ENCODE measurements at places on chromosomes 5 and 9.
A peak's percentile ranks its signal among the peaks of the same experiment; 100 is the strongest.

GRCh38 chr5:43603344-43604217, 601 bp downstream of the NNT start:
- DNase-seq, result no peak

DNA sequence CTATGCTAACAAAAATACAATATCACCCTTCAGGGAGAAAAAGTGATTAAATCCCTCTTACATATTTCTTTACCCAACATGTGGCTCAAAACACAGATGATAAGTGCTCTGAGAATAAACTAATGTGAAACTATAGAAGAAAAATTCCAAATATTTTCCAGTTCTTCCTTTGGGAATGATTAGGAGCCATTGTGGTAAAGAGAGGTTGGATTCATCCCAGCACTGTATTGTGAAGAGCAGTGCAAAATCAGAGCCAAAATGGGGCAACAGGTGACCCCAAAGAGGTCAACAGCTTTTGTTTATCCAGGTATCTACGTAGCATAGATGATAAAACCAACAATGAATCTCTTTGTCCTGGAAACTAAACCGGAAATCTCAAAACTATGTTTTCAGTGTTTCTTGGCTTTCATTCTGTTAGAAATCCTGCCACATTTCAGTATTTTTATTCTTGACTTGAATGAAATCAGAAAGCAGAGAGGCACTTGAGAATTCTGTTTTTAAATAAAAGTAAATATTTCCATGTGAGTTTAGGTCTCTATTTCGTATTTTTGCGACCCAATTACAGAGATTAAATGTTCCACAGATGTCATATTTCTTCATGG, 120.4 kb upstream of the FST start:
- no peak for DNase-seq

DNA sequence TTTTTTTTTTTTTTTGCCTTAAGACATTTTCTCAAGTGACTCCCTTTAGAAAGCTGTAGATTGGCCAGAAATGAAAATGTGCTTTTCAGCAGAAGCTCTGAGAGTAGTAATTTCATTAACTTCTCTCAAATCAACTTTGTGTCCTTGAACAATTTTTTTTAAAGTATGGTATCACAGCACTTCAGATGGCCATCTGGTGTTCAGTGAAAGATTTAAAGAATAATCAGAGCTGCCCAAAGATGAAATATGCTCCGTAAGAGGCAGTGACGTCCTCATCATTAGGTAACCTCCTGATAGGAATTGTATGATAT, 43.0 kb upstream of the PCAT7 start:
- DNase-seq, result no peak

GRCh38 chr5:139954462-139954861, 88.6 kb downstream of the NRG2 start:
- no peak for DNase-seq

DNA sequence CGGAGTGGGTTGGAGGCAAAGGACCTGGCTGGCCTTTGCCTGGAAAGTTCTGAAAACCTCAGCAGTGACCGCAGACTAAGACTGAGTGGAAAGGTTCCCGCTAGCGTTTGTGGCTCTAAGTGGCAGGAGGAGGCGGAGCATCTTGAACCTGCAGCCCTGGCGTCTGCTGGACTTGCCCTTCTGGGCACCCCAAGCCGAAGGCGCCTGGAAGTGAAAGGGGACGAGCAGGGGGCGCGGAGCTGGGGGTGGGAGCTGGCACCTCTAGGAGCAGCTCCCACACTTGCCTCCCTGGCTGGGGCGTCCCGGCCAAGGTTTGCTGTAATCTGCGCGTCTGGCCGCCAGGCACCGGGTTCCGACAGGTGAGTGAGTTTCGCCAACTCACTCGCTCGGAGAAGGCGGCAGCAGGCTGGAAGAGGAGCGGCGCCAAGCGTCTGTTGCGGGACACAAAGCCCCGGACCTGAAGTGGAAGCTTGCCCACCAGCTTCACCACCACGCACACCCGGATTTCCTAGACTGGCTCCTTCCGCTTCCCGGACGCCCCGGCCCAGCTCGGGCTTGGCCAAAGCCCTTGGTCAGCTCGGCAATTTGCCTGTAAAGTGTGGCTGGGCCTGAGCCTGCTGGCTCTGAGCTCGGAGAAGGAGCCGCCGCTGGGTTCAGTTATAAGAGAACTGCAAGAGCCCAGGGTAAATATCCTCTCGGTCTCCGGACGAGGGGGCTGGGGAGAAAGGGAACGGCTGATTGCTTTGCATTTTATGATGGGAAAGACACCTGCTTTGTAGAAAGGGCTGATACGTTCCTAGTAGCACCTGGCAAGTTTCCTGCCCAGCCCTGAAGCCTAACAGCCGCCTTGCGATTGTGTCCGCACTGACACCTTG, at the start of gene GNA14:
Gene GNA14, minus strand, starts transcription at position 89 of the 875 bp plus-strand sequence. CDS start 529 bp downstream, outside the sequence.
- DNase-seq, result no peak

DNA sequence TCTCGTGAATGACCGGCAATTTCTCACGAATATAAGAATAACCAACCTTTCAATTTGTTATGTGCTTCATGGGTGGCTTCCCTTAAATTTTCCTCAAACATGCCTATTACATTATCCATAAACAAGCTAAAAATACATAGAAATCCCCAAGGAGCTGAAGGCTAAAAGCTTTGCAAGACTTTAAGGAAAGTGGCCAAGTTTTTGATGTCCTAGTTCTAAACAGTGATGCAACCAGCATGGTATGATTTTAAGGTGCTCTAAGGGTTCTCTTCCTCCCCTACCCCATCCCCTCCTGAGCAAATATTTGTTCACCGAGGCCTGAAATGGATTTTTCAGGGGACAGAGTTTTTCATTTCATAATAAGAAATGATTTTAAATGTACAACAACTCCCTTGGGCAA, 79.8 kb downstream of the RGS7BP start:
- DNase-seq, result peak; percentile 37

- no peak for DNase-seq
Observed at GRCh38 chr5:8019719-8020218, 150.8 kb downstream of the MTRR start.

DNA sequence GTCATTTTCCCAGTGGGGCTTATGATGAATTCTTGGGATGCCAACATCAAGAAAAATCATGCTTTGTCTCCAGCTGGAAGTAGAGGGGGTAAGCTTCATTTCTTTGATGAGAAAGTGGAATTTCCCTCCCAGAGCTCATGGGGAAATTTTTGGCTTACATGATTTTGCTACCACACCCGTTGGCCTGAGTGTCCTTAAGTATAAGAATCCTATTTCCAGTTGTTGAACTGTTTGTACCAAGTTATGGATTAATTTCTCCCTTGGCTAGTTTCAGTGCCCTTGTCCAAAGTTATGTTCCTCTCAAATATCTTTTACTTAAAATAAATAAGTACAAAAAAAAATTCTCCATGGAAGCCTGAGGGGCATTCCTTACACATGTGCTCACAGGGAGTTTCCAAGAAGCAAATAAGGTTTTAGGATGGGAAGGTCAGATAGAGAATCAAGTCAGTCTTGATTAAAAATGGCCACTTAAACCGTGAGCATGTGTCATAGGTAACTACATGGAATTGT, 82.3 kb downstream of the PTCD2 start:
- peak; percentile 27 for DNase-seq

- no peak for DNase-seq
Observed at GRCh38 chr5:152607401-152608160, 202.5 kb upstream of the NMUR2 start.

DNA sequence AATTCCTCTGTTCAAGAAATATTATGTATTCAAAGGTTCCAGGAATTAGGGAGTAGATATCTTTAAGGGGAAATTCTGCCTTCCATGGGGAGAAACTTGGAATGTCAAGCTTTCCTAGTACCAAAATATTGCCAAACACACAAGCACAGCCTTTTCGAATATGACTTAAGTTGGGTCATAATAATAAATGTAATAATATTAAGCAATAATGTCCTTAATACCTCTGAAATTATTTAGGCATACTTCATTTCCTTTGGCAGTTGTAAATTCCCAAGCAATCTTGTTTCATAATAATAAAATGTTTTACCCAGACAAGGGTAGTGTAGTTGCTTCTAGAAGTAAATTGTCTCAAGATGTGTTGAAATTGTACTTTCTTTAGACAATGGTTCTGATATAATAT, 630.3 kb upstream of the CDH18 start:
- peak; percentile 31 for DNase-seq

- DNase-seq, result no peak
Observed at GRCh38 chr5:168831383-168831782, 252.2 kb upstream of the PANK3 start.

GRCh38 chr9:278651-279050, 64.0 kb downstream of the DOCK8 start:
- DNase-seq, result no peak

GRCh38 chr9:80592413-80592812, 1020.6 kb downstream of the TLE4 start:
- no peak for DNase-seq

DNA sequence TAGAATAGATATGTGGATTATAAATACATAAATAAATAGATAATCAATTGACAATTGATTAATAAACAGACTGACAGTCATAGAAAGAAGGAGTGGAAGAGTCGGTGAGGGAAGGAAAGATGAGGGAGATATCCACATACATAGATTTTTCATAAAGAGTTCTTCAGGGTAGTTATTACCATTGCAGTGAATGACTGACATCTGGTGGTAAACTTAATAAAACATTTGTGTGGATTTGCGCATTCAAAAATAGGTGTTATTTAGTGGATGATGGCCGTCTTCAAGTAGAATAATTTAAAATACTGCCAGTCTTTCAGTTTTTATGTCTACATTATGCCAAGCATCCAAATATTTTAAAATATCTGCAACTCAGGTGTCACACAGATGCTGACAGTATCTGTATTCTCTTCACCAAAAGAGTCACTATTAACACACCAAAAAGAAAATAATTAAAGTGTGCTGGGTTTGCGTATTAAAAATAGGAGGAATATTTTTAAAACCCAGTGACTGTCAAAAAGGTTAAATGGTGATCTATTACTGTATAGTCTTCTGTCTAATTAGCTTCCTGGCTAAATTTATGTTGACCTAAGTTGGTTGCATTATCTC, 78.8 kb downstream of the GIN1 start:
- DNase-seq, result peak; percentile 22
